Jurkat, Clone E6-1 (cell line): ENCODE measurements at places on chromosomes 11 and 22.

GRCh38 chr11:9625728-9626127 is 38.1 kb upstream of the SWAP70 start:
- no peak for DNase-seq

DNA sequence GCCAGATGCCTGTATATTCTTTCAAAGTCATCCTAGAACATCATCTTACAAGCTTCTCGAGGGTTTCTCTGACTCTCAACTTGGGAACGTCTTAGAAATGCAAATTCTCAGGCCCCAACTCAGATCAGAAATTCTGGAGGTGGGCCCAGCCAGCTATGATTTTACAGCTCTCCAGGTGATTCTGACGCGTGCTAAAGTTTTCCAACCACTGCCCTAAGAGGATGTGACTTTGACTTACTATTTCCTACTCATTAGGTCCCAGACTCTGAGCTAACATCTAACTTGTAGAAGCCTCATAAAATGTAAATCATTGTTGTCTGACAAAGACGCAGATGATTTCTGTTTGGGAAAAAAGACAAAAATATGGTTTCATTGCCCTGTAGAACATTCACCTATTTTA is 61.1 kb downstream of the IRAG1 start:
- DNase-seq, result no peak

GRCh38 chr11:100667449-100667848 is 19.6 kb upstream of the ARHGAP42 start:
- DNase-seq, result no peak

- DNase-seq, result no peak
Measured at GRCh38 chr11:8831861-8832260, 79.1 kb upstream of the AKIP1 start.

DNA sequence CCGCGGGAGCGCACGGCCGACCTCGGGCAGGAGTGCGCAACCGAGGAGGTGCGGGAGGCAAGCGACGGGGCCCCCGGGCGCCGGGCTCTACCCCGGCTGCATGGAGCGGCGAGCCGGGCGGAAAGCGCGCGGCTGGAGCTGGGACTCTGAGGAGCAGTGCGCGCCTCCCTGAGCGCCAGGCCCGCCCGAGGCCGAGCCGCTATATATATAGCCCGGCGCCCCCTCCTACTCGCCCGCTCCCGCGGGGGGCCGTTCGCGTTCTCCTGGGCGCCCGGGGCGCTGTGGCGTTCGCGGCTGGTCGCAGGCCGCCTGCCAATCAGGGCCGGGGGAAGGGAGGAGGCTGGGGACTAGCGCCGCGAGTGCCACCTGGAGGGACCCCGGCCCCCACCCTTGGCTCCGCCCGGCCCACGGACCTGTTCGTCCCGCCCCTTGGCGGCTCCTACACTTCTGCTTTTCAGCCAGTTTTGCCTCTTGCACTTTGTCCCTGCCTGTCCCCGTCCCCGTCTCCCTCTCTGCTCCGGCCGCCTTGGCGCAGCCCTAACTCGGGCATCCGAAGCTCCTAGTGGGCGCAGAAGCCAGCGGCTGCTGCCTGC is at the start of gene FGF4:
Gene FGF4 (minus strand): TSS at position 179 of the 593 bp plus-strand sequence. CDS start 257 bp downstream, outside the sequence.
- no peak for DNase-seq

- no peak for DNase-seq
Measured at GRCh38 chr11:25992294-25992693, 339.6 kb upstream of the ANO3 start.
